ENCODE measurements at places on chromosomes 3 and 15. TPM values are rescaled to one million over a fixed set of nuclear protein-coding genes. Genes with fewer than 3 reads are reported as not detected.

Gene LINS1
- total RNA-seq, result 69.8 TPM

Gene SLC2A2
- total RNA-seq, result not detected

Gene COL6A5
- total RNA-seq, result not detected

Gene FAM107A
- total RNA-seq, result not detected

Gene SGO1
- 29.7 TPM for total RNA-seq

Gene MRAS
- total RNA-seq, result not detected

Gene BCHE
- total RNA-seq, result not detected

Gene FBXL22
- 0.73 TPM for total RNA-seq

Gene CEMIP
- total RNA-seq, result 0.91 TPM

Gene TMC3
- total RNA-seq, result not detected

Gene CPNE9
- total RNA-seq, result 0.36 TPM

Gene KBTBD13
- not detected for total RNA-seq

Gene BFSP2
- total RNA-seq, result 1.0 TPM
